NCI-H2107 (cell line): ENCODE measurements at places on chromosomes 3 and 15.

DNA sequence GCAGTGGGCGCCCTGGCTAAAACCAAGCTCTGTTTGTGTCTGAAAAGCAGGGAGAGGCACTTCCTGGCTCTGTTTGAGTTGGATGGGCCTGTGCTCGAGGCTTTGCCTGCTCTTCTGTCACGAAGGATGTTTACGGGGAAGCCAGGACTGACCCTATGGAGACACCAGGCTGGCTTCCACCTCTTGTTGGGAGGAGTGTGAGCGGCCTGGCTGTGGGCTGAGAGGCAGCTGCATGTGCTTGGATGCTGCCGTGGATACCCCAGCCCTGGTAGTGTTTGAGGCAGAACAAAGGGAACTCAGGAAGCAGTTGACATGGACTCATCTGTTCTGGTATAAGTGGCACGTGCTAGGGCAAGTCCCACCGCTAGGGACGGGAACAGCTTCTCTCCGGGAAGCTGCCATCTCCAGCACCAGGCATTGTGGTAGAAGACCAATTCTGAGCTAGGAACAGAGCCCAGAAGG, 17.6 kb upstream of the SLC41A3 start:
- no peak for DNase-seq

- no peak for DNase-seq
Measured at GRCh38 chr3:71237672-71238071, 345.9 kb downstream of the FOXP1 start.

DNA sequence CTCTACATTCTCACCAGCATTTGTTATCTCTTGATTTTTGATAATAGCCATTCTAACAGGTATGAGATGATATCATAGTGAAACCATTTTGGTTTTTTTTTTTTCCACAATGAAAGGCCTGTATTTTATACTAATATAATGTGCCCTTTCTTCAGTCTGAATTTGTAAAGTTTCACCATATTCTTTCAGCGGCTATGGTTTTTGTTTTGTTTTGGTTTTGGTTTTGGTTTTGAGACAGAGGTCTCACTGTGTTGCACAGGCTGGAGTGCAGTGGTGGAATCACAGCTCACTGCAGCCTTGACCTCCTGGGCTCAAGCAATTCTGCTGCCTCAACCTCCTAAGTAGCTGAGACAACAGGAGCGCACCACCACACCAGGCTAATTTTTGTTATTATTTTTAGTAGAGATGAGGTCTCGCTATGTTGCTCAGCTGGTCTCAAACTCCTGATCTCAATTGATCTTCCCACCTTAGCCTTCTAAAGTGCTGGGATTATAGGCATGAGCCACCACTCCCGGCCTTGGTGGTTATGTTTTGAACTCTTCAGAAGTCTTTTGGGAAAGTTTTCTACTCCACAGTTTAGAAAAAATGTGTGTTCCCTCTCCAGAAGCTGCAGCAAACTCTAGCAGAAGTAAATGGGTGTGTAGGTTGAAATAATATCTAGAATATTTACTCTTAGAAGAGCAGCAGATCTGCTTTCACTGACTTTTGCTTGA, 110.2 kb upstream of the UMPS start:
- DNase-seq: no peak

DNA sequence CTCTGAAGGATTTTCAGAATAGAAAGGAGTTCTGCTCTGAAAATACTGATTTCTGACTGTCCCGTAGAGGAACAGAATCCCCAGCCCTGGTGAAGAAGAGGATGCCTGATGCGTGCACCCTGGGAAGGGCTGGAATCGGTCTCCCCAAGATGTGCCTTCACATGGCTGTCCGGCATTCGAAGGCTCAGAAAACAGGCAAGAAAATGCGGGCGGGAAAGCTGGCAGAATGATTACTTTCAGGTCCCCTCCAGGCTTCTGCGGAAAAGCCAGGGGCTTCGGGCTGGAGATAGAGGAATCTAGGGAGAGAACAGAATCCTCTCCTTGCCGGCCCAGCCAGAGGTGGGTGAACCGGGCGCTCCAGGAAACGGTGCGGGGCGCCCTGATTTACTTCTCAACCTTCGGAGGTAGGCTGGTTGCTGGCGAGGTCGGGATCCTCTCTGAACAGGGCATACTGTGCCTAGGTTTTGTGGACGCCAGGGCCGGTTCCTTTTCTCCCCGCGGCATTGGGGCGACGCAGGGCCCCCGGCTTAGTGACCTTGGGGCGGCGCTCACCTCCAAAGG, 2.5 kb downstream of the FOXL2NB start:
- DNase-seq: no peak
